NCI-H2081 treated with DMSO at 0.1 percent for 48 hours (cell line): ENCODE measurements at places on chromosomes 7 and 10.

GRCh38 chr7:92714767-92715166 is 121.6 kb downstream of the CDK6 start:
- DNase-seq = no peak

DNA sequence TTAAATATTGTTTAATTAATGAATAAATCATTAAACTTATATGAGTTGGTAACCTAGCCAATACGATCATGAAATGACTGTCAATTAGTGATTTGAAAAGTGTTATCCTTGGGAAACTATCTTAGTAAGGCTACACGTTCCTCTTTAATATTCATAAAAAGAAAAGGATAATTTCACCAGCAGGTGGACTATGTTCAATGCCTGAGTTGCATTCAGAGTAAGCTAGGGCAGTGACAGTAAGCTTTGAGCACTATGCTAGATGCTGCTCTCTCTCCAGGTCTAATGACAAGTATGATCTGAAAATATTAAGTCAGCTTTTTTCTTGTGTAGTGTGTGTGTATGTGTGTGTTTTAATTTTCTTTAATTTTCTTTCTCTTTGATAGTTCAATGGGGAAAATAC is 486.3 kb upstream of the PCDH15 start:
- DNase-seq = no peak

DNA sequence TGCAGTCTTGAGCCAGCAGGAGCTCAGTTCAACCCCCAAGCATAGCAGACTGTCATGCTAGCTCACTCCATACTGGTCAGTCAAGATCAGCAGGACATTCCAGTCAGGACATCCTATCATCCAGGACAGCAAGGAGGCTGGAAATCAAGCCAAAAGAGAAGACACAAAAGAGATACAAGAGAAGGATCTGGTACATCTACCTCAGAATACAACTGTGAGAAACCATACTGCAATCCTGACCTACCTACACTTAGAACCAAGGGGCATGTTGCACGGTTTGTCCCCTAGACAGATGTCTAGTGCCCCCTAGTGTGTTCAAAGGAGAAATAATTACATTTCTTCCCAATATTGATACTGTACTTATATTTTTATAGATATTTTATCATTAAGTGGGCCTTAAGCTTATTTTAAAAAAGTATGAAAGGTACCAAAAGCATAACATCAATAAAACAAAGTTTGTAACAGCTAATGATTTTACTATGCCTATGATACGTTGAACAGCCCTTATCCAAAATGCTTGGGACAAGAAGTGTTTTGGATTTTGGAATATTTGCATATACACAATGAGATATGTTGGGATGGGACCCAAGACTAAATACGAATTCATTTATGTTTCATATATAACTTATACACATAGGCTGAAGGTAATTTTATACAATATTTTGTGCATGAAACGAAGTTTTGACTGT is 26.7 kb downstream of the ERCC6 start:
- DNase-seq = peak; percentile 9

DNA sequence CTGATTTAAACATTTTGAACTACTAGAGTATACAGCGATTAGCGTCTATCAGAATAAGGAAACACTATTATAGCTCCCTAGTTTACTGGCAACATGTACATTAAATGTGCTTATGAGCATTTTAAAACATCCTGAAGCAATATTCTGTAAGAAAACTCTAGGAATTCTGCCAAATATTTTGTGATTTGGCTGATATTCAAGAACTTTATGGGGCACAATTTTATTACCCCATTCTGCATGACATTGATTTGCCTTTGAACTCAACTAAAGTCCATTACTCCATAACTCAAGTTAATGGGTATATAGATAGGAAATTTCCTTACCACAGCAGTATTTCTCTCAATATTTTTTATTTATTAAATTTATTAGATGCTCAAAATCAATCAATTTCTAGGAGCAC is 369.9 kb upstream of the KCND2 start:
- DNase-seq = no peak

DNA sequence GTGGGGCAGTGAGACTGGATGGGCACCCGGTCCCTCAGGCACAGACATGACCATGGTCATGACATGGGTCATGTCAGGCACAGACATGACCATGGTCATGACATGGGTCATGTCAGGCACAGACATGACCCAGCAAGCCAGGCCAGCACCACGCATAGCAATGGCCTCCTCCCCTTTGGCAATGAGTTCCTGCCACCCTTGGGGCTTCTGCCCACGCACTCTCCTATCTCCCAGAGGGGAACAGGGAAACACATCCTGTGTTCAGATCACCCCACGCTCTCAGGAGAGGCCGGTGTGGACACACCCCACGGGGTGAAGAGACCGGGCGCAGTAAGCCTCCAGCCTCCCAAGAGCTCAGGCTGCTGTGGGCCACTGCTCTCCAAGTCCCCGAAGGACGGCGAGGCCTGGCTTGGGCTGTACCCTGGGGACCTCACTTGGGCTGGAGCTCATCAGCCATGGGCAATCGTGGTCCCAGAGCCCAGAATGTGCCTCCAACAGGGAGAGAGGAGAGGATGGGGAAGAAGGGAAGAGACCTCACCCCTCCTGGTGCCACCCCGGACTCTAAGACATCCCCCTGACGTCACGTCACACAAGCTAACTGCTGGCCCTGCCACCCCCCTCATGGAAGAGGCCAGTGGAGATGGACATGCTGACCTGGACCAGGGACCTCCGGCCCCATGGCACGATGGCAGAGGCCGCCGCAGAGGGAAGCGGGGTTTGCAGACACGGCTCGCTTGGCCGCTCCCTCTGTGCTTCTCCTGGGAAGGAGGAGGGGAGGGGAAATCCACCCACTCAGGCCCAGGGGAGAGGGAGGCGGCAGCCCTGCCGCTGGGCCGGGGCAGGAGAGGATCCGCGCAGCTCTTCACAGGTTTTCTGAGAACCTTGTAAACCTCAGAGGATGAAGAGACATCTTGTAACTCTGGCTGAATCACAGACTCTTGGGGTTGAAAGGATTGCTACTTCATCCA is 269.6 kb downstream of the ELFN1 start:
- DNase-seq = no peak

DNA sequence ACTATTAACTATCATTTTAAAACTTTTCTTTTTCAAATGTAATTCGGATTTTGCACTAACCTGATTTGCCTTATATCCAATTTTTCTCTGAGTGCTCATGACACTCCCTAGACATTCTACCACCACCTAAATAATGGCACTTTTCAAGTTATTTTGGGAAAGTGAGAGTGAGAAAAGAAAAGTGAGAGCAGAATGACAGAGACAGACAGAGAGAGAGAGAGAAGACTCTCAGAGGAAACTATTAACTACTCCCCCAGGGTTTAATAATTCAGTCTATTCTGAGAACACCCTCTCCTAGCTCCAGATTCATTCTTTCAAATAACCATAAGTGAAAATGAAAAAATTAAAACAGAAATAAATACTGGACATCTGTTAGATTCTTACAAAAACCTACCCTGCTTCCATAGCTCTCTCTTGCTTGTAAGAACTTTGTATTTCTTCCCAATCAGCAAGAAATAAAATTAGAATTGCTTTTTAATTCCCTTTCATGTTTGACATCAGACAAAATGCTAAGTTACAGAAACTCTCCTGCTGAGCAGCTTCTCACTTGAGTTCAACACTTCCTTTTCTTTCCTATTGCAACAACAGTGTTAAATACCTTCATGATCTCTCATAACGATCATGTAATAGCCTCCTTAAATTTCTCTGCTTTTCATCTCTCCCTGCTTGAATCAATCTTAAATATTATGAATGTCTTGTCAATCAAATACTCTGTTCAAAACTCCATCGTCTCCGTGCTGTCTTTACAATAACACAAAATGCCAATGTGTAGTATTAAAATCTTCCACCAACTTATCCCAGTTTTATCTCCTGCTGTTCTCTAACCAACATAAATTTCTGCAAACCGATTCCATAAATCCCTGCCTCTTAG is 191.7 kb downstream of the SEMA3E start:
- no peak for DNase-seq

- DNase-seq = peak; percentile 31
These were observed at the start of gene BMPER for GRCh38 chr7:33905389-33906032. Gene BMPER (plus strand): TSS chr7:33905539. CDS start chr7:33905614, 75 bp downstream.

DNA sequence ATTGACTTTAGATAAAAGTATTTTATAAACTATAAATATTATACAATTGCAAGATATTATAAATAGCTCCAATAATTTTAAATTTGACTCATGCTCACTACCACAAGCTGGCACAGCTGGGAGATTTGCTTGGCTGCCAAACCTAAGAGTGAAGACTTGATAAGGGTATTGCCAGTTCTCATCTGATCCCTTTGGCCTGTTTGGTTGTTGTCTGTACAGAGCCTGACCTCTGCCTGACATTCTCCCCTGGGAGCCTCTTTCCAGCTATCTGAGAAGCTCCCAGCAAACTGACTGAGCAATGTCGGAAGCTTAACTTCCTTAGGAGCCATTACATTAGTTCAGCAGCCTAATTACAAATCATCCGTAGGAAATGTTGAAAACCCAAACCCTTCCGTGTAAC is 10.2 kb upstream of the LMOD2 start:
- no peak for DNase-seq

- peak; percentile 1 for DNase-seq
These were observed 22.8 kb downstream of the FRMPD2 start for GRCh38 chr10:48251525-48252353.

DNA sequence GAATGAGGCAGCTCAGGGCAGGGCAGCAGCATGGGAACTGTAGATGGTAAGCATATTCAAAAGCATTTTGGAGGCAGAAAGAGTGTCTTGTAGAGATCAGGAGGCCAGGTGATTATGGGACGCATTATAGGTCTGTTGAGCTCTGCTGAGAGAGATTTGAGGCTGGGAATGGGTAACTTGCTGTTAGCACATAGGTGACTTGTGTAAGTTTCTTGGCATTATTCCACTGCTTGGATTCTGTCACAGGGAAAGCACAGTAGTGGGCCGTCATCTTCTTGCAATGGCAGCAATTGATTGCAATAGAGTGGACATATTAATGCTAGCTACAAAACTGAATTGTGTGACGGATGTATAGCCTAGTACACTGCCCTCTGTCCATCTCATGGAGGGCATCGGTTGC is 434.3 kb upstream of the IGFBP3 start:
- DNase-seq = no peak

GRCh38 chr10:82883603-82884002 is 1008.6 kb downstream of the NRG3 start:
- DNase-seq = no peak

GRCh38 chr7:73991522-73992100 is 36.4 kb upstream of the ELN start:
- DNase-seq = no peak

GRCh38 chr10:127353544-127353943 is 157.2 kb upstream of the INSYN2A start:
- no peak for DNase-seq

DNA sequence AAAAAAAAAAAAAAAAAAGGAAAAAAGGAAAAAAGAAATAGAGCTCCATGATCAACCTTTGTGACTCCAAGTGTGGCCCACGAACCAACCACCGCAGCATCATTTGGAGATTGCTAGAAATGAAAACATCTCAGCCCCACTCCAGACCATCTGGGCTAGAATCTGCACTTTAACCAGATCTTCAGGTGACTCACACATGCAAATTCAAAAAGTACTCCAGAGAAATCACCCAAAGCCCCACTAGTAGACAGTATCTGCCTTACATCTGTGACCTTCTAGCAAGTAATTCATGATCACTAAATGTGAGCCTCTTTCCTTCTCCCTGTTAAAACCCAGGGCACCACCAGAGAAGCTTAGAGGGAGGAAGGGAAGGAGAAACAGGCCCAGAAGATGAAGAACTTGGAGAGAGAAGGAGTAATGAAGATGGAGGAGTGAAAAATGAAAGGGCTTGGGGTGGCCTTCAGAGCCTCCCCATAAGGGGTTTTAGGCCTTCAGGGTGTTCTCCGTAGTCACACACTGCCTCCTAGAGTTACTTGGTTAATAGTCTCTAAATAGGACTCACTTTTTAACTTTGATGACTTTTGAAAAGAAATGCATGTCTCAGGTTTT is 94.0 kb downstream of the SLC37A3 start:
- no peak for DNase-seq

DNA sequence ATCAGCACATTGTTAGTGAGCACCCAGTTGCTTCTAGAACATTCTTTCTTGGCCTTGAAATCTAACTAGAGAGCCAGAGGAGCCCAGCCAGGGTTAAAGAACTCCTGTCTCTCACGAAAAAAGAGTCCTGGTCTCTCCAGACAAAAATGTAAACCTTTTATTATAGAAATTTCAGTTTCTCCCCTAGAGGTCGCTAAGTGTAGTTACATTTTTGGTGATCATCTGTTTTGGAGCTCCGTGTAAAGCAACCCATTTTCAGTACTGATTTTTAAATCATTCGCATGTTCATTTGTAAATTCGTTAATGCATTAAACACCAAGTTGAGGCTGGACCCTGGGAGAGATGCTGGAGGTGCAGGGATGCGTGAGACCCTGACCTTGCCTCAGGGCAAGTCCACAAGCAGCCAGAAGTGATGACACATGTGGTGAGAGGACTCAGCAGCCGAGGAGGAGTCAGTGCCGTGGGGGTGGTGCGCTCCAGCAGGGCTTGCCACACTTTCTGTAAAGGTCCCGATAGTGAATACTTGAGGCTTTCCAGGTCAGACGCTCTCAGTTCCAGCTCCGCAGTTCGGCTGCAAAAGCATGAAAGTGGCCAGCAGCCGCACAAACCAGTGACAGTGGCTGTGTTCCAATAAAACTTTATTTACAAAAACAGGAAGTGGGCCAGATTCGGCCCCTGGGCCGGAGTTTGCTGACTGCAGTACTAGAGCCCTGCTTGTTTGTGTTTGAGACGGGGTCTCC is 578.6 kb upstream of the FOXK1 start:
- no peak for DNase-seq

- no peak for DNase-seq
These were observed 89.8 kb downstream of the GLRX3 start for GRCh38 chr10:130226012-130226411.

DNA sequence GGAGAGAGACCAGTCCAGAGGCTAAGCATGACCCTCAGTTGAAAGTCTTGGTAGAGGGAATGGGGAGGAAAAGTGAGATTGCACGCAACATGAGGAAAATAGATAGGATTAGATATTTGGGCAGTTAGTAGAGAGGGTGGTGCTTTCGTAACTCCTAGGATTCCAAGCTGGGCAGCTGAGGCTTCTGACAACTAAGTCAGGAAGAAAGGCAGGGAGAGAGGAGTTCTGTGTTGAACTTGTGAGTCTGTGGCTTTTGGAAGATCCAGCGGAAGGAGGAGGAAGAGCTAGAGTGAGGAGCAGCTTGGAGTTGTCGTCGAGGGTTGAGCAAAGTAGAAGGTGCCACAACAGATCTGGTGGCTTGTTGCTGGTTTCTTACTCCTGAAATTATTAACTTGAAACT is 21.8 kb downstream of the CUL1 start:
- DNase-seq = no peak

DNA sequence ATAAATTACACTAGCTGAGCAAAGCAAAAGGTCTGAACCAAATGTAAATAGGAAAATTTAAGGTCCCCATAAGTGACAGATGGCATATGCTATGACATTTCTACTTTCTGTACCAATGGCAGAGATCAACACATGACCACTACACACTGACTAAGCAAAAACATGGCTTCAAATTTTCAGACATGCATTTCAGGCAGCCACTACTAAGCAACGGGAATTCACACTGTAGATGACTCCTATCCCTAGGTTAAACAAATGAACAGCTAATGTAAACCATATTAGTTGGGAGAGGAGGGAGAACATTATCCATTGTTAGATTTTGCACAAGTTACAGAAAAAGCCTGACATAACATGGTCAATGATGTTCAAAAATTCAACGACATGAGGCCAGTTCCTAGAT is 11.4 kb upstream of the KIF20B start:
- DNase-seq = no peak

GRCh38 chr10:32245760-32246159 is 101.2 kb downstream of the EPC1 start:
- no peak for DNase-seq

GRCh38 chr10:77680065-77680464 is 42.5 kb upstream of the KCNMA1 start:
- DNase-seq = no peak

- DNase-seq = no peak
These were observed 1288.7 kb upstream of the SORCS1 start for GRCh38 chr10:108453166-108453565.
